Activated naive CD4-positive, alpha-beta T cell treated with anti-CD3 and anti-CD28 coated beads for 36 hours (primary cell): ENCODE measurements at places on chromosomes 2 and 18.
A peak's percentile ranks its signal among the peaks of the same experiment; 100 is the strongest.

DNA sequence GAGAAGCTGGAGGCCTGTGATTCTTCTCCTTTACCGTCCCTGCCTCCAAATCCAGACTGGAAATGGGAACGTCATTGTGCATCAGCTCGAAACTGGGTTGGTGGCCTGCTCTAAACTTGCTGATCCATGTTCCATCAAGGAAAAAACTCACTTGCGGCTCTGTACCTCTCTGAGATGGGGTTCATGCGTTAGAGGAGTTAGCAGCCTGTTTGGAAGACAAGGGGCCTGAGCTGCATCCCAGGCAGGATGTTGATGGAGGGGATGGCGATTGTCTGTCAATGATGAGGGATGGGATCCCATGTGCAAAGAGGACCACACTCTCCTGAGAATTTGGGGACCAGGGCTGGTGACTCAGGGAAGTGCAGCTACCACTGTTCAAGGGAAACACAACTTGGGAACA, 26.0 kb downstream of the TWIST2 start:
- no peak for DNase-seq

DNA sequence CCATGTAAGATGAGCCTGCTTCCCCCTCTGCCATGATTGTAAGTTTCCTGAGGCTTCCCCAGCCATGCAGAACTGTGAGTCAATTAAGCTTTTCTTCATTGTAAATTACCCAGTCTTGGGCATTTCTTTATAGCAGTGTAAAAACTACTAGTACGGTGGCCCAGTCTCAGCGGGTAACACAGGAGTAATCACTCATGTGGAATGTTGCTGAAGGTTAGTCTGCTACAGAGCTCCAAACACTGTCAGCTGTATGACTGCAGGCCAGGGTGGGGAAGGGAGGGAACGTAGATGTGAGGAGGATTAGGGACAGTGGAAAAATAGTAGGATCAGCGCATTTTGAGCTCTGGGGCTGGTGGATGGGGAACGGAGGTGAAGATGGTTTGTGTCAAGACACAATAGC, 711.2 kb upstream of the SOX11 start:
- DNase-seq, result no peak

DNA sequence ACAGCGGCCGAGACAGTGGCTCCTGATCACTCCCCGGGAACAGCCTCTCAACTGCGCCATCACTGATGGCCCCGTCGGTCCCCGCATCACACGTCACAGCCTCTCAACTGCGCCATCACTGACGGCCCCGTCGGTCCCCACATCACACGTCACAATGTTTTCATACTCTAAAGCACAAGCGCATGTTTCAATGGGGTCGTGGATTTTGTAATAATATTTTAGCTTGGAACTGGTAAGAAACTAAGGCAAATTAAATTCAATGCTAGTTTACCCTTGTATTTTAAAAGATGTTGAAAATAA, 44.2 kb upstream of the CTDP1 start:
- DNase-seq, result no peak

GRCh38 chr2:15169326-15170069, 391.6 kb downstream of the NBAS start:
- DNase-seq, result no peak

DNA sequence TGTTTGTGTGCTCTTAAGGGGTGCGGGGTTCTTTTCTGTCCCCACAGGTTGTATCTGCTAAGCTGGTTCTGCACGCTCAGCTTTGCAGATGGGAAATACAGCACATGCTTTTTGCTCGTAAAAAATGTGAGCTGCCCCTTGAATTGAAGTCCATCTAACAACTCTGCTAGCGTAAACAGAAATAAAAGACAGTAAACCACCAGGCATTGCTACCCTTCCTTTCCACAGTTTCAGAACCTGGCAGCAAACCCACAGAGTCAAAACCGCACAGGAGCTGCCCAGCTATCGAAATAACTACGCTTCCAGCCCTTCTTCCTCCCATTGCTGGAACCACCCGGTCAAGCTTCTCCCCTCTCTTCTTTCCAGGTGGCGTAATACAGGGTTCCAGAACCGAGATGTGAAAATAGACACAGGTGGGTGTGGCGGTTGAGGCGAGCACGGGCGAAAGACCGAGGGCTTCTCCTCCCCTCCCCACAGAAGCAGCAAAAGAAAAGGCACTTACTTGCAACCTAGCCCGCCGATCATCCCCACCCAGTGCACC, 479 bp downstream of the SCN9A start:
- no peak for DNase-seq

GRCh38 chr2:29370173-29370572, 255.0 kb downstream of the CLIP4 start:
- no peak for DNase-seq

- DNase-seq, result no peak
Observed at GRCh38 chr2:110638952-110639695, 38.7 kb downstream of the BUB1 start.

DNA sequence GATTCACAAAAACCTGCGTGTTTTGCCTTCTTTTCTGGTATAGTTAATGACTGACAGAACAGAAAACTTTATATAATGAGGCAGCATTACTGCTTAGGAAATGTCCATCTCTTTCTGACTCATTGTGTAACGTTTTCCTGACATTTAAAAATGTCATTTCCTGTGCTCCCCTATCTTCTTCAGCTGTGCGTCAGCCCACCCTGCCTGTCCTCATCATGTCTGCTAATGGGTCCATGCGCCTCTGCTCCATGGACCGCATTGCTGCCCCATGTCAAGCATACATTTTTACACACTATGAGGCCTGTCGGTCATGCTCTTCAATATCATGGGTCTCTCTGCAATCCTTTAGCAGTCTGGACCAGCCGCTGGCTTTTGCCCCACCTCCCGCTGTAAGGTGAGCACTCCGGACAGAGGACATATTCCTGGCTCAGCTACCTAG, 234.3 kb downstream of the CDCA7 start:
- DNase-seq, result no peak

GRCh38 chr2:231680992-231681852, 27.1 kb upstream of the PTMA start:
- DNase-seq, result no peak

GRCh38 chr2:120396013-120396860, 50.3 kb downstream of the INHBB start:
- no peak for DNase-seq

GRCh38 chr2:215624423-215624829, 188.6 kb upstream of the FN1 start:
- DNase-seq, result no peak

GRCh38 chr2:40090044-40090443, 311.0 kb upstream of the THUMPD2 start:
- no peak for DNase-seq

DNA sequence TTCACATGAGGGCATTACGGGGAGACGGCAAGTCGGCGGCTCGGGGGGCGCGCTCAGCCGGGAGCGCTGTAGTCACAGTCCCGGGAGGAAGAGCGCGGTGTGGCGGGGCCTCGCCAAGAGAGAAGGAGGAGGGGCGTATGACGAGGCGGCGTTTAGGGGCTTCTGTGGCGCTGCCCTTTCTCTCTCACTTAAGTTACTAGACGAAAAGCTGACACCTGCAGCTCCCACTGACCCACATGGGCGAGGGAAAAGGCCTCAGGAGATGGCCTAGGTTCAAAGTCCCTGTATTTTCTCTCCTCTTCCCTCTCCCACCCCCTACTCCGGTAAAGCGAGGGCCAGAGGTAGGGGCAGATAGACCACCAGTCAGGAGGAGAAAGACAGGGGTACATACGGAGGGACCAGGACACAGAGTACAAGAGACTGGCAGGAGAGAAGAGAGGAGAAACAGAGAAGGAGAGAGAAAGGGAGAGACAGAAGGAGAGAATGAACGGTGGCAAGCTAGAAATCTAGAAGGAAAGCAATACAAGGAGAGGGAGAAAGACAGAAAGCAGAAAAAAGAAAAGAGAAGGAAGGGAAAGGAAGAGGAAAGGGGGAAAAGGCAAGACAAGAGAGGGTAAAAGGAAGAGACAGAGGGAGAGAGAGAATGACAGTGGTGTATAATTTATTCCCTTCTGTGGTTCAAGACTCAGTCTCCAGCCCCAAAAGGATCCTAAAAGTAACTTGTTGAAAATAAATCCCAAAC, 3.8 kb downstream of the SIX2 start:
- DNase-seq, result no peak

DNA sequence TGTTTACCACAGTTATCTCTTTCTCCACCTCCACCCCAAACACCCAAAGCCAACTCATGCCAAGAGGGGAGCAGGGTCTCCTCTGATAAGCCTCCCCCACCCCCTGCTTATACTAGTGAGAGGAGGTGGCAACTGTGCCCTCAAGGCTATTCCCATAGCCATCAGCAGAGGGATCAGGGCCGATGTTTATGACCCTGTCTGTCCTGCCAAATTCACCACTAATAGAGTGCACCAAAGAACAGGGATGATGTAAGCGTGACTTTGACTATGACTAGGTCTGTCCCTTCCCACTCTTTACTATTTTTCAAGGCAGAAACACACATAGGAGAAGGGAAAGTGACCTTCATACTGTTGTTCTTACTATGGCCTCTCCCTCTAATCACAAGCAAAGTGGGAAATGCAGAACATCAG, 74.6 kb downstream of the CLHC1 start:
- DNase-seq, result no peak

DNA sequence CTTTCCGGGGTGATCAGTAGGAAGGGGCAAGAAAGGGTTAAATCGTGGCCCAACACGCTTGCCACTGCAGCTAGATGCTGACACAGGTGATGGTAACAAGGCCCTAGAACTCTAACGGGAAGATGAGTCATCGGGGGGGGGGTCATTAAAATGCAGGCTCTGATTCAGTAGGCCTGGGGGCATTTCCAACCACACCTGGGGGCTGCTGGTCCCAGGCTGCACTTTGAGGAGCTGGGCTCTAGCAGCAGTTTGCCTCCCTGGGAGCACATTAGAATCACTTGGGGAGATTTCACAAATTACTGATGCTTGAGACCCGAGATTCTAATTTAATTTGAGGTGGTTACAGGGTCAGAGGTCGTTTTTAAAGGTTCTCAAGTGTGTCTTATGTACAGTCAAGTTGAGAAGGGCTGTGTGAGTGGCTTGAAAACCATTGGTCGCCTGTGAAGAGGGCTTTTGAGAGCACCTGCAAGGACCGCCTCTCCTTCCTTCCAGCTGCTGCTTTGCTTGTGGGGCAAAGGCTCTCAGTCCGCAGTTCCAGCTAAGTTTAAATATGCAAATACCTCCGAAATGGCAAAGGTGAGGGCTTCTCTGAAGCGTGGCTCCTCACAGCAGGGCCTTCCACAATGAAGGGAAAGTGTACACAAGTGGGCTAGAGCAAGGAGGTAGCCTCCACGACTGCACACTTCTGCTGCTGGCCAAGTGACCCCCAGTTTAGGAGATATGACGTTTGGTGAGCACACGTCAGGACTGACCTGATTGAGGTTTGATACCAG, 128.0 kb upstream of the MSH6 start:
- DNase-seq, result no peak

- no peak for DNase-seq
Observed at GRCh38 chr18:55443776-55444175, 144.2 kb downstream of the TCF4 start.

GRCh38 chr2:61575447-61575859, 37.3 kb upstream of the XPO1 start:
- peak; percentile 48 for DNase-seq

- no peak for DNase-seq
Observed at GRCh38 chr18:22048221-22048620, 121.2 kb upstream of the GATA6 start.

DNA sequence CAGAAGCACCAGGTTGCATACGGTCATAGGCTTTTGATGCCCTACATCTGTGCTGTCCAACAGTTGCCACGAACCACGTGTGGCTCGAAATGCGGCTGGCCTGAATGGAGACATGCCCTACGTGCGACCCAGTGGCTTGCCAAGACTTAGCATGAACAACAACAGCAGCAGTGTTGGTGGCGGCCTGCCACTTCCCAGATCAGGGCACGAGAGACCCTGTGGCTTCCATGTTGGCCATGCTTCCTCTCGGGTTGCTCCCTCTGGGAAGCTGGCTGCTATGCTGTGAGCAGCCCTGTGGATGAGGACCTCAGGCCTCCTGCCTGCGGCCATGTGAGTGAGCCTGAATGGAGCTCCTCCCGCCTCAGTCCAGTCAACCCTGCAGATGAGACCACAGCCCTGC, 212.3 kb downstream of the HDAC4 start:
- DNase-seq, result no peak

DNA sequence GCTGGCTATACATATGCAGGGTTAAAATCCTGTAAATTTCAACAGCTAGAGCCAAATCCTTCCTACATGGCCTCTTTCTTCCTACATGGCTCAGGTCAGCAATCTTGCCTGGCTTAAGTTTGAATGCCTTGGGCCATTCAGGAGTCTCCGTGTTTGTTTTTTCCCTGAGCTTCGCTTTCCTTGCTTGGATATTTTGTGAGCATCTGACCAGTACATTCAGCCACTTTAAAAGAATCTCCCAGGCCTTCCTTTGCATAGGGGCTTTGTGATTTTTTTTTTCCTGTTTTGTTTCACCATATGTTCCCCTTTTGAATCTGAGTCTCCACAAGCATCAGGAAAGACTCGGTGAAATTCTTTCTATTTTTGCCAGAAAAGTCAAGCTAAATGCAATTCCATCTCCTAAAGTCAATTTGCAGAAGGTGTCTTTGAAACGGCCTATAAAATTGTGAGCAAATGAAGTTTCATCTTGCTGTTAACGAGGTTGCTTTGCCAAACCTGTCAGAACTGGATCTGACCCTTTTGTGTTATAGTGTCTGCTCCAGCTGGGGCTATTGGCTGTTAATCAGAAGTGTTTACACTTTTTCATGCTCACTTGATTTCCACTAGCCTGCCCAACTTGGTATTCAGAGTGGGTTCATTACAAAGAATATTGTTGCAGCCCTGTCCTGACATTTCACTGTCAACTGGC, 256.9 kb downstream of the DCC start:
- no peak for DNase-seq

DNA sequence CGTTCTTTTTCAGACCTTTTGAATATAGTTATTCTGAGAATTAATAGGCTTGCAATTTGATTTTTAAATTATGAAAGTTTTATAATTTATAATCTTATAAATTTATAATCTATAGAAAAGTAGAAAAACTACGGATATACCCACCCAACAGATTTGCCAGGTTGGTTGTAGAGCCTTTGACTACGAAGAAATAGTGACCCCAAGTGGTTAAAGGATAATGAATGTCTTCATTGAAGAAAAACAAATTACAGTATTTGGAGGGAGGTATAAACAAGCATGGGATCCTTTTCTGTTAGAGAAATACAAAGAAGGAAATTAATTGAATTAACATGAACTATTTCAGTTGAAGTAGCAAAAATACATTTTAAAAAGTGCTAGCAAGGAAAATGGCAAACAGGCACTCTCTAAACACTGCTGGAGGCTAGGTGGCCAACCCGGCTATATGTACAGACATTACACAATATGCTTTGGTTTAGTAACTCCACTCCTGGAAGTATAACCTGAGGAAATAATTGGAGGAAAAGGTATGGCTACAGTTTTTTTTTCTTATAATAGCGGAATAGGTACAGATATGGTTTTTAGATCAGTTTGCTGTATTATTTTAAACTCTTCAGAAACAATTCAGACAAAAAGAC, 110.9 kb downstream of the MIB1 start:
- no peak for DNase-seq

- DNase-seq, result no peak
Observed at GRCh38 chr2:27856386-27856785, 33.8 kb downstream of the RBKS start.

- no peak for DNase-seq
Observed at GRCh38 chr2:181723731-181724130, 43.4 kb upstream of the NEUROD1 start.
